ENCODE measurements at places on chromosomes 1 and 21.
A peak's percentile ranks its signal among the peaks of the same experiment; 100 is the strongest.

- DNase-seq: no peak
Observed at GRCh38 chr1:225343618-225344017, 84.2 kb downstream of the LBR start.

DNA sequence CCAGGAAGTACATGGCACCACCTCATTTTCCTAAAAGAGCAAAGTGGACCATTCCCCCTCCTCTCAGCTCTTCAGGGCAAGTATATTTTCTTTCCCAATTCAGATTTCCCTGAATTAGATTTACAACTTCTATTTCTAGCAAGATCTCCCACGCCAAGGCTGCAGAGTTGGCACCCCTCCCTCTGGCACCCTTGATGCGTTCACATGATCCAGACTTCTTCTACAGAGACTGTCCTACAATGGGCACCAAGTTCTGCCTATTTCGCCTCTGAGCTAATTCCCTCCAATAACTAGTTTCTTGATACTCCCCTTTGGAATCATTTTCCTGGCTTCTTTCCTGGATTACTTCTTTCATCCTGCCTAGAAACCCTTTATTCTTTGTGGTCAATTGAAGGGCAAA, 122.0 kb downstream of the CDC7 start:
- no peak for DNase-seq

GRCh38 chr1:209875515-209875914, 47.7 kb downstream of the UTP25 start:
- no peak for DNase-seq

DNA sequence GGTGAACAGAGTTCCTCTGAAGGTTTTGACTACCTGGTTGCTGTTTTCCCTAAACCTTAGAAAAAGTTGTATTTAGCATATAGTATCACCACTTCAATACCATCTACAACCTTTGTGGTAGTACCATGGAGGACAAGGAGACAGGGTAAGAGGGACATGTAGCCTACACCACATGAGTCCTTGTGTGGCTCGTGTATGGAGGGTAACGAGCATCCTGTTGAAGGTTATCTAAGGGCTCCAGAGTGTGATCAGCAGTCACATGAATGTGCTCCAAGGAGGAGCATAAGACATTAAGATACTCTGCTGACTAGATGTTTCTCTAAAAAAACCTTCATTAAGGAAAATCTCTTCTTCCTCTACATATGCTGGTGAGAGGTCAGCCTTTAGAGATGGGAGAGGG, 67.3 kb downstream of the VCAM1 start:
- no peak for DNase-seq

- DNase-seq: no peak
Observed at GRCh38 chr1:201640624-201641023, 101.7 kb downstream of the NAV1 start.

DNA sequence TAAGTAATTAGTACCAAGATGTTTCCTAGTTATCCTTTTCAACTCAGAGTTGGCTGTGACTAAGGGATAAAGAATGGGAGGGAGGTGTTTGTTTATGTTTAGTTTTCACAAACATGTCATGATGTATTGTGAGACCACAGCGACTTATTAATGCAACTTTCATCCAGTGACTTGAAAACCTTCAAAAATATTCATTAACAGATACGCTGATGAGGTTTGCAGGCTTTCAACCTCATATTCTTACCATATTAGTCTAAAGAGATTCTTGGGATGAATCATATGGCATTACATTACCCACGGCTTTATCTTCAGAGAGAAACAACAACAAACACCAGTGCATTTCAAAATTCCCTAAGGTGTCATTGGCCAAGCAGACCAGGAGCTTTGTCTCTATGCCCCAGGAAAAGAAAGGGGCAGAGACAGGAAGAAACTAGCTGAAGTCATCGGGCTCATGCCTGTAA, 36.4 kb downstream of the PALMD start:
- no peak for DNase-seq

GRCh38 chr1:20194224-20194623, 7.9 kb upstream of the PLA2G2C start:
- peak; percentile 38 for DNase-seq

GRCh38 chr1:220873868-220874655, 5.2 kb upstream of the HLX start:
- no peak for DNase-seq

DNA sequence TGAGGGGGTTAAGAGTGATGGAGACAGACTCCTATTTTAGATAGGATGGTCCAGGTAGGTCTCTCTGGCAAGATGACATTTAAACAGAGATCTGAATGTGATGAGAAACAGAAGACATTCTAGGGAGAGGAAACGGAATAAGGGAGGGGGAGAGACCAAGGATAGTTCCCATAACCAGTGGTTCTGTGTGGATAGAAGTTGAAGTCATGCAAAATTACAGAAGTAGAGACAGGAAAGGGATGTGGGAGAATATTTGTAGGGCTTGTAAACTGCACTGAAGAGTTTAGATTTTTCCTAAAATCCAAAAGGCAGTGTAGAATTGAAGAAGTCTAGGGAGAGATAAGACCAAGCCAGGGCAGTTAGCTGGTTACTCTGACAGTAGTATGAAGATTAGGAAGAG, 200.6 kb downstream of the GRIK1 start:
- no peak for DNase-seq

DNA sequence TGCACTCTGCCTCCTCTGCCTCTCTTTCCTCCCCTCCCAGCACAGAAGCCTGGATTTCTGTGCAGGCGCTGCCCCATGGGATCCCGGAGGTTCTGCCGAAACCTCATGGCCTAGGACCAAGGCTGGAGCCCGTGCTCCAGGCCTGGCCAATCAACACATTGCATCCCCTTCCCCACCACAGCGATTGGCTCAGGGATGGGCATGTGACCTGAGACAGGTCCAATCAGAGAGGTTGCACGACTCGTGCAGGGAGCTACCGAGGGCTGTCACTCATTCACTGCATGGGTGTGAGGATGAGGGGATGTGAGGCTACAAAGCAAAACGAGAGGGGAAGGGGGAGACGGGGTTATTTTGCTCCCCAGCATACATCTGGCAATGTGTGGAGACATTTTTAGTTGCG, 3.3 kb upstream of the CELA2B start:
- no peak for DNase-seq

DNA sequence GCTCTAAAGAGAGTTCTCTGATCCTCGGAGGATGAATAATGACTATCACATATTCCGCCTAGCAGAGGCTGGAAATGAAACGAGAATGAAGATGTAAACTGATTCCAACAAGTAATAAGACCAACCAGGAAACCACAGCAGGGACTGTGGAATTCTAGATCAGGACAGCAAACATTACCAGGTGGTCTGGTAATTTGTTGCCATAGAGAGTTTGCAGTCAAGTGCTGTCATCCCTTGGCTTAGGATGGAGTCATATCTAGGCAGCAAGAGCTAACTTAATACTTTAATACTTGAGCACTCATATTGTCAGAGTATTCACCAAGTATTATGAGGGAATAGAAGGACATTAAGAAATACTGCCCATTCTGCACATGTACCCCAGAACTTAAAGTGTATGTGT, 45.1 kb upstream of the MUTYH start:
- no peak for DNase-seq

GRCh38 chr1:222967466-222968240, 152.8 kb downstream of the DISP1 start:
- DNase-seq: no peak

DNA sequence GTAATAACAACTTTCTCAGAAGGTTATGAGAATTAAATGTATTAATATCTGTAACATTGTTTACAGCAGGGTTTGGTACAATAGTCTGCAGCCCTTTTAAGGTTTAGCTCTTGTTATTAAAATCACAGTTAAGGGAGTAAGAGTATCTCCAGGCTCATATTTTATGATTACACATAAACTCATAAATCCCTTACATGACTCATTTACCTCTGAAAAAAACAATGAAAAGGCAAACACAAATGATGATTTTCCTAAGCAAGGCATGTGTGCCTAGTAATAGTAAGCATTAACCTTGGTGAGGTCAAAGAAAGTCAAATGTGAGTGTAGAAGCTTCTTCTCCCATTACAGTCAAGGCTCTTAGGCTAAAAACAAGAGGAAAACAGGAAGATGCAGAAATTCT, 84.5 kb upstream of the ADGRL4 start:
- DNase-seq: no peak

DNA sequence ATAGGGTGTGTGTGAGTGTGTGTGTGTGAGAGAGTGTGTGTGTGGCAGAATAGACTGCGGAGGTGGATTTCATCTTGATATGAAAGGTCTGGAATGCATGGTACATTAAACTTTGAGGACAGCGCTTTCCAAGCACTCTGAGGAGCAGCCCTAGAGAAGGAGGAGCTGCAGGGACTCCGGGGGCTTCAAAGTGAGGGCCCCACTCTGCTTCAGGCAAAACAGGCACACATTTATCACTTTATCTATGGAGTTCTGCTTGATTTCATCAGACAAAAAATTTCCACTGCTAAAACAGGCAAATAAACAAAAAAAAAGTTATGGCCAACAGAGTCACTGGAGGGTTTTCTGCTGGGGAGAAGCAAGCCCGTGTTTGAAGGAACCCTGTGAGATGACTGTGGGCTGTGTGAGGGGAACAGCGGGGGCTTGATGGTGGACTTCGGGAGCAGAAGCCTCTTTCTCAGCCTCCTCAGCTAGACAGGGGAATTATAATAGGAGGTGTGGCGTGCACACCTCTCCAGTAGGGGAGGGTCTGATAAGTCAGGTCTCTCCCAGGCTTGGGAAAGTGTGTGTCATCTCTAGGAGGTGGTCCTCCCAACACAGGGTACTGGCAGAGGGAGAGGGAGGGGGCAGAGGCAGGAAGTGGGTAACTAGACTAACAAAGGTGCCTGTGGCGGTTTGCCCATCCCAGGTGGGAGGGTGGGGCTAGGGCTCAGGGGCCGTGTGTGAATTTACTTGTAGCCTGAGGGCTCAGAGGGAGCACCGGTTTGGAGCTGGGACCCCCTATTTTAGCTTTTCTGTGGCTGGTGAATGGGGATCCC, 18.3 kb upstream of the HDAC1 start:
- DNase-seq: no peak

DNA sequence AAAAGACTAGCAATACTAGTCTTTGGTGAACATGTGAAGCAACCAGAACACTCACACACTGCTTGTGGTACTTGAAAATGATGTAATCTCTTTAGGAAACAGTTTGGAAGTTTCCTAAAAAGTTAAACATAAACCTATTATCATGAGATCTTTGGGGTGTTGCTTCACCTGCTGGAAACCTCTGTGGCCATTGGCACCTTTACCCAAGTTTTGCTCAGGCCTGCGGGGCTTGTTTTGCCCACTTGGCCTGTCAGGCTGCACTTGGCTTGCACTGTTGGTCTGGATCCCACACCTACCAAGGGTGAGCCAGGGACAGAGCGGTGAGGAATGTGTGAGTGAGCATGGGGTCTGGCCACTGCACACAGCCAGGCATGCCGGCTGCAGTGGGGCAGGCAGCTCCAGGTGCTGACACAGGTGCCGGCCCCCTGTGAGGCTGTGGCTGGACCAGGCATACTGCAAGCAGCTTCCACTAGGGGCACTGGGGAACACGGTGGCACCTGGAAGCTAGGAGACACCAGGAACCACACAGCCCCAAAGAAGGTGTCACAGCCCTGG, 14.4 kb upstream of the FNBP1L start:
- DNase-seq: no peak

DNA sequence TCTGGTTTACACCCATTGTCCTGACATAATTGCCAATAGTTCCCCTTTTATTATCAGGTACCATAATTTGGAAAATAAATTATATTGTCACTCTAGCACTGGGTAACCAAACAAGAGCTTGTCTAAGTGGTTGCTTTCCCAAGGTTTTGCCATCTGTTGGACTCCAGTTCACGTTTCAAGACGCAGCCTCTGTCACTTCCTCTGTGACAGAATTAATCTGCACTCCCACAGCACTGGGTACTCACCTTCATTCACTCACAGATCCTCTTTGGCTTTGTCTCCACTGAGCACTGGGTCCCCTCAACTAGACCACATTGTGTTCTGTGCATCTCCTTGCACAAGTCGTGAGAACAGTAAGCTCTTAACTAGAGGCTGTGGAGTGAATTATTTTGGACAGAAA, 123.6 kb upstream of the JUN start:
- DNase-seq: no peak

DNA sequence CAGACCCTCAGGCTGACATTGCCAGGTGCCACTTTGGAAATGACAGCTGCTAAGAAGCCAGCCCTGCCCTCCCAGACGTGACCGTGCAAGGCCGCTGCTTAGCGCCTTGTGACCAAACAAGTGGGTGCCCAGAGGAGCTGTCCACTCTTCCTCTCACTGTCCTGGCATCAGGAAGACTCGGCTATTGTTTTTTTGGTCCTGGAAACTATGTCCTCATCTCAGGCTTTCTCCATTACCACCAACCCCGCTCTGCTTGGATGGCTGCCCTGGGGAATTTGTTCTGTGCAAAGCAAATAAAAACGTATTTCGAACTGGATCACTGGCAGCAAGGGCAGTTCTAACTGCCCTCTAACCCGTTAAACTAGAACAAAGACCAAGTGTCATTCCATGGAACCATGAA, 13.7 kb upstream of the TENT5C start:
- no peak for DNase-seq

GRCh38 chr1:89870998-89871397, 50.2 kb downstream of the LRRC8D start:
- no peak for DNase-seq

DNA sequence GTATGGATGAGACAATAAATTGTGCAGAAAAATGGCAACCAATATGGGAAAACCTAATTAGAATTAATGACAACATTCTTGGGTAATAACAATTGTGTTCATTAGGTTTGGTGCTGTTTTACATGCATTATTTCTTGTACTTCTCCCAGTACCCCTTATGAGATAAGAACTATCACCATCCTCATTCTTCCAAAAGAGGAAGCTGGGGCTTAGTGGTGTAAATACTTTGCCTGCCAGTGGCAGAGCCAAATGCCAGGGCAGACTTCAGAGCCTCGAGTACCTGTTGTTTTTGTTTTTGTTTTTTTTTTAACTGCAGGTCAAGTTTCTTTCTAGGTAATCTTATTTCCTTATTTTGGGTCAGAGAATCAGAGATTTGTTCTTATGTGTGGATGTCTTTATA, 206.4 kb downstream of the RHOU start:
- no peak for DNase-seq

- DNase-seq: no peak
Observed at GRCh38 chr1:159015440-159015909, 5.8 kb downstream of the IFI16 start.

DNA sequence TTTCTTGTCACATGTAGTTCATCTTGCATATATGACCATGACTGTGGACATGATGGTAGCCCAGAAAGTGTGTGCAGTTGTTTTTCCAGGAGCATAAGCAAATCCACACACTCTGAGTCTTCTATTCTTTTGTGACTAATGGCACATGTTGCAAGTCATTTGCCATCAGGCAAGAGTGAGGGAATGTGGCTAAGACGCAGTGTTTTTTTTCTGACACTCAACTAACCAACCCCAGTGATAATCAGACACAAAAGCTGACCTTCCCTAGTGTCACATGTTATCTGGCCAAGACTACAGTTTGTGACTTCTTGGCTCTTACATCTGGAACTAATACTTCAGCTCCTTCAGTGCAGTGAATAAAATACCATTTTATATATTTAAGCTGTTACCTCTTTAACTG, 108.8 kb downstream of the ITSN1 start:
- DNase-seq: no peak

DNA sequence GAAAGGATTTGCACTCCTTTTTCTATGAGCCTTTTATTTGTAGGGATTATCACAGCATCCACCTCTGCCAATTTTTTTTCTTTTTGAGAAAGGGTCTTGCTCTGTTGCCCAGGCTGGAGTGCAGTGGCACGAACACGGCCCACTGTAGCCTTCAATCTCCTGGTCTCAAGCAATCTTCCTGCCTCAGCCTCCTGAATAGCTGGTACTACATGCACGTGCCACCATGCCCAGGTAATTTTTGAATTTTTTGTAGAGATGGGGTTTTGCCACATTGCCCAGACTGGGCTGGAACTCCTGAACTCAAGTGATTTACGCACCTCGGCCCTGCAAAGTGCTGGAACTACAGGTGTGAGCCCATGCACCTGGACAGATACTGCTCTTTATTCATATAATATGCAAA, 2.1 kb downstream of the SAMSN1 start:
- DNase-seq: no peak

Data from cerebellar nuclear complex (tissue), 1 donor.